ENCODE measurements at places on chromosomes 3 and 15.

DNA sequence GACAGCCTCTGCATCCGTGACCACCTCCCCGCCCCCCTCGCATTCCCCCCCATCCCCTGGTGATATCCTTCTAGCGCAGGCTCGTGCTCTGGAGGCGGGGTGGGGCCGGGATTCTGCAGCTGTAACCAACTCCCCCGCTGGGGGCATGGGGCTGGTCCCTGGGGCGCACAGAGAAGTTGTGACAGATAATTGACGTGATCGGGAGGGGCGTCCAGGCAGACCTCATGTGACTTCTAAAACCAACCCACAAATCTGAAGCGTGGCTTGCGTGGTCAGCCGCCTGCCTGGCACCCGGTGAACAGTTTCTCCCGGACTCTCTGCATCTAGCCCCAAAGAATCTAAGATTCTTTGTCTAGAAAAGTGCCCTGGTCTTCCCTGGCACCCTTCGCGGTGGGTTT is 100.6 kb upstream of the IGF1R start:
- no peak for DNase-seq

DNA sequence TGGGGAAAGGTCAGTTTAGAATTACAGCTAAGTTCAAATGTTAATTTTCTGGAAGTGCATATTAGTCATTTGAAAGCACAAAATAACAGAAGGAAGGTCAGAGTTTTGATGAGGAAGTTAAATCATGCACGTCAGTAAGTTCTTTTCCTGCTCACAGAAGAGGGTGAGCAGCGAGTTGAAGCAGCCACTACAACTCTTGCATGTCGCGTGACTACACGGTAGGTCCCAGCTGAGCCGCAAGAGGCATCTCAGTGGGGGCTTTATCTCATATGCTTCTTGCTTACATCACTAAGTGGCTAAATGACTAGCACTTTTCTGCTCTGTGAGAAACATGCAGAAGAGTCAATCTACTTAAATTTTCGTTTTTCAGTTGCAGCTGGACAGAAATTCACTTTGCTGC is 21.3 kb upstream of the SEC62 start:
- DNase-seq, result peak; percentile 51

DNA sequence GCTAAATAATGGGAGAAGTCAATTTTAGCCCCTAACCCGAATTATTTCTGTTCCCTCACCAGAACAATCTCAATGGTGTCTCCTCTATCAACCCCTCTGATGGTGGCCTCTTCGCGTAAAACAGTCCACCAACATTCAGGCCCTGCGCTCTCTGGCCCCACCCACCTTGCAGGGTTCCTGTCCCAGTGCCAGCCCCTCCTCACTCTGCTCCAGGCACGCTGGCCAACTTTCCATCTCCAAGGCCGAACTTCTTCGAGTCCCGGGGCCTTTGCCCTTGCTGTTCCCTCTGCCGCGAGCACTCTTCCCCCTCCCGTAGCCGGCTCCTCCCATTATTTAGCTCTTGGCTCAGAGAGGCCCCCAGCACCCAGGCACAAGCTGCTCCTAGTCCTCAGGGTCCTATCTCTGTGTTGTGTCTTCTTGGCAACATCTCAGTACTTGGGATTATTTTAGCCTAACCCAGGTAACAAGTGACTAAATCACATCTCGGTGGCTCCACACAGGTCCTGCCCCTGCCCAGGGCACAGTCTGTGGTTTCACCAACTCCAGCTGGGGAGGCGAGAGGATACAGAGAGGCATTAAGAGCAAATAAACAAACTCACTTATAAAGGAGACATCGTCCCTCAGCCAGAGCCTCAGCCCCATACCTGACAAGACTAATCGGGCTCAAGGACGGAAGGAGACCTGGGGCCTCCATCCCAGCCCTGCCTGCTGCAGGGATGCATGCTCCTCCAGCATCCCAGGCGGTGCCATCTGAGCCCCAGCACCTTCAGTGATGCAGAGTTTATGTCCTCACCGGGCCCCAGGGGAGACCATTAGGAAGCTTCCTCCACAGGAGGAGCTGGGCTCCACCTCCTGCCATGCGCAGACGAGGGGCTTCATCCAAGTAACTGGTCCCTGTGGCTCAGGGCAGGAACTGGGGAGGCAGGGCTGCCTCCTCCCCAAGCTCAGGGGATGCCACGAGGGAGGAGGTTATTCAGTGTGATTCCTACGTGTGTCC is 19.7 kb upstream of the IQSEC1 start:
- DNase-seq, result no peak

- no peak for DNase-seq
These were observed 39.6 kb upstream of the SECISBP2L start for GRCh38 chr15:49085696-49086459.

- no peak for DNase-seq
These were observed 43.7 kb downstream of the MYZAP start for GRCh38 chr15:57635300-57635909.

DNA sequence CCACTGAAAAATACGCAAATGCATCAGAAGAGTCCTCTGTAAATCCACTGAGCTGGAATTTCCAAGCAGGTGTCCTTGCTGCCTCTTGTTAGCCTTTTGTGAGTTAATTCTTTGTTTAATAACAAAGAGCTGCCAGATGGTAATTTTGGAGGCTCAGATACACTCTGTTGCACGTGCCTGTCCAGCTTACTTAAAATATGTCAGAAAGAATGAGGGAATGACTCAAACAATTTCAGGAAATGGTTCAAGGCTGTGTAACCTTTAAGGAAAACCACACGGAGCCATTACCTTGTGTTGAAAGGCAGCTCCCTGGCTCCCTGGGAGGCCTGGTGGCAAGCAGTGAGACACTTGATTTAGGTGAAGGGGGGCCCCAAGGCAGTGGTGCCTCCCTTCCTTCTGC is 302.2 kb upstream of the CTDSPL start:
- no peak for DNase-seq

GRCh38 chr3:177197727-177198460 is 612 bp upstream of the TBL1XR1 start:
- peak; percentile 71 for DNase-seq

DNA sequence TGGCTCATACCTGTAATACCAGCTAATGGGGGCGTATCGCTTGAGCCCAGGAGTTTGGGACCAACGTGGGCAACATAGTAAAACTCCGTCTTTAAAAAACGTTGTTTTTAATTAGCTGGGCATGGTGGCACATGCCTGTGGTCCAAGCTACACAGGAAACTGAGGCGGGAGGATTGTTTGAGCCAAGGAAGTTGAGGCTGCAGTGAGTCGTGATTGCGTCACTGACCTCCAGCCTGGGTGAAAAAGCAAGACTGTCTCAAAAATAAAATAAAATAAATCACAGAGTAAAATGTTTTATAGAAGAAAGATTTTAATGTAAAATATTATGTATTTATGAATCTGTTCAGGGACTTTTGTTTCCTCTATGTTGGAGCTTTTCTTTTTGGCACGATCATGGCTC is 15.3 kb upstream of the STRIT1 start:
- peak; percentile 12 for DNase-seq

DNA sequence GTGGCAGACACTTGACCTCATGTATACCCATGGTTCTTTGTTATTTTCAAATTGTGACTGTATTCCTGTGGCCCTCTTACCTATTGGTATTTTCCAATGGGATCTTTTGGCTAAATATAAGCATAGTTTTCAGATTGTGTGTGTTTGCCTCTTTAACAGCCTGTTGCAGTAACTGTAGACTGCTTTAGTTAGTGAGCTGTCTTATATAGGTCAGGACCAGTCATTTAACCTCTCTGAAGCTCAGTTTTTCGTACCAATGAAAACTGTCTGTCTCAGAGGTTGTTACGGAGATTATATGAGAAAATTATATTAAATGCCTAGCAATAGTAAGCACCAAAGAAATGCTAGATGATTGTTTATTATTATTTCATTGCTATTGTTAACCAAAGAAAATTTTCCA is 29.3 kb upstream of the CAPN3 start:
- DNase-seq, result no peak

GRCh38 chr15:27427276-27427675 is 456.3 kb downstream of the GABRG3 start:
- no peak for DNase-seq

All from KG1 (cell line).